ACHN (cell line): ENCODE measurements at places on chromosomes 12 and 14.

- no peak for DNase-seq
These were observed 33.7 kb downstream of the YAF2 start for GRCh38 chr12:42204362-42204761.

DNA sequence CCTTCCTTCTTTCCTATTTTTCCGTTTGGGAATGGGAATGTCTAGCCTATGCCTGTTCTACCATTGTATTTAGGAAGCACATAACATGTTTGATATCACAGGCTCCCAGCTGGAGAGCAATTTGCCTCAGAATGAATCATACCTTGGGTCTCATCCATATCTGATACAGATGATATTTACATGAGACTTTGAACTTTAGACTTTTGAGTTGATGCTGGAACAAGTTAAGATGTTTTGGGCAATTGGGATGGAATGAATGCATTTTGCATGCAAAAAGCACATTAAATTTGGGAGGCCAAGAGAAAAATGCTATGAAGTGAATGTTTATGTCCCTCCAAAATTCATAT is 61.9 kb upstream of the BEGAIN start:
- no peak for DNase-seq

DNA sequence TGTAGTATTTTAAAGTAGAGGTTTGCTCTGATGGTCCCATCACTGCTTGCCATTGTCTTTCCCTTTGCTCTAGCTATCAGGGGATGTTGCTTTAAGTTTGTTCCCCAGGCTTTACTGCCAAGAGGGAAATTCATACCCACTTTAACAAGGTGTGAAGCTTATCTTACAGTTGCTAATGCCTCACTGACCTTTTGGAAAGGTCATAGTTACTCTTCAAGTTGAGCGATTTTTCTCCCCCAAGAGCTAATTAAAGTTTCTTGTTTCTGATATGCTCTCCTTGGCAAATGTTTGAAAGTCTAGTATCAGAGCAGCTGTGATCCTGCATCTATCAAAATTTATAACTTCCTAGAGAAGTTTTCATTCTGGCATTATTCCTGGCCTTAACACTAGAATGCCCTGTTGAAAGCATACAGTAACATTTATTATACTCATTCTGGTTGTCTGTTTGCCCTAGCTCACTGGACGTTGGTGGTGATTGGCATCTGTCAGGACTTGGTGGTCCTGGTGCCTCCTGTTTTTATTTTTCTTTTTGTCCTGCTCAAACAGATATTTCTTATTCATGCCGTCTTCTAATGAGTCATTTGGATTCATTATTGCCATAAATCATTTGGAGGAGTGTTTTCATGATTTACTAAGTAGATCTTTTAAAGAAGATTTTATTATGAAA is 8.1 kb downstream of the ATP2A2 start:
- no peak for DNase-seq

DNA sequence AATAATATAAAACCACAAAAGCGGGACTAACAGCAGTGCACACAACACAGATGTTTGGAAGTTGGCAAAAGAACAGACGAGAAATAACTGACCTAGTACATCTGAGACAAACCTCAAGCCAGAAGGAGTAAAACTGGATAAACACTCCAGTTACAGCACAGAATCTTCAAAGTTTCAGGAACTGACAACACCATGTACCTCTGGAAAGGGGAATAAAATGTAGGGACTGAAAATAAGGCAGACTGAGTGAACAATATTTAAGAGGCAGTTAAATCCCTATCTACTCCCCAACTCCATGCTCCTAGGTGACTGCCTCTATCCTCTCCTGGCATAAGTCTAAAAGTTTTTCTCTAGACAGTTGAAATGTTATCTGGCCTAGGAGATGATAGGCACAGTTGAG is 57.9 kb downstream of the ZFYVE21 start:
- DNase-seq = no peak

GRCh38 chr12:71447691-71448132 is 8.1 kb downstream of the LGR5 start:
- no peak for DNase-seq
